ENCODE measurements at places on chromosomes 11 and 22.
A peak's percentile ranks its signal among the peaks of the same experiment; 100 is the strongest.

DNA sequence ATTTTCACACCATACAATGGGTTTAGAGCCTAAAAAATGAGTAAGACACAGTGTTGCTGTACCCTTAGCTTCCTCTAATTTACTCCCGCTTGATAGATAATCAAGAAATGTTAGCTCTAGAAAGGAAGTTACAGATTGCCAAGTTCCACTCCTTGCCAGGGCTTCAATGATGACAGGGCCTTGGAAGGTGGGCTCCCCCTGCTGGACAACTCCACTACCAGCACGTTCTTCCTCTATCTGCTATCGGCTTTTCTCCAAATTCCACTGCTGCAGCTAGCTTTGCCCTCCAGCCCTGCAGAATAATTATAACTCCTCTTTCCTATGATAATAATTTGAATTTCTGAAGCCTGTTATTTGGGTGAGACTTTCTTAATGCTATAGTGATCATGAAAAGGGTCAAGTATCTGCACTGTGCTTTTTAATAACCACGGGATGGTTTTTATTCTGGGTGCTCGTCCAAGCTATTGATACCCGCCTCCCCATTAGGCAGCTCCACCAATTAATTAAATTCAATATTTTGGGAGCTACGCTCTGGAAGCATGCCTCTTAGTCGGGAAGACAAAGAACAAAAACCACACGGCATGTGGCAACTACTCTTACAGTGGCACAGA is 9.0 kb downstream of the SYN3 start:
- peak; percentile 2 for DNase-seq

DNA sequence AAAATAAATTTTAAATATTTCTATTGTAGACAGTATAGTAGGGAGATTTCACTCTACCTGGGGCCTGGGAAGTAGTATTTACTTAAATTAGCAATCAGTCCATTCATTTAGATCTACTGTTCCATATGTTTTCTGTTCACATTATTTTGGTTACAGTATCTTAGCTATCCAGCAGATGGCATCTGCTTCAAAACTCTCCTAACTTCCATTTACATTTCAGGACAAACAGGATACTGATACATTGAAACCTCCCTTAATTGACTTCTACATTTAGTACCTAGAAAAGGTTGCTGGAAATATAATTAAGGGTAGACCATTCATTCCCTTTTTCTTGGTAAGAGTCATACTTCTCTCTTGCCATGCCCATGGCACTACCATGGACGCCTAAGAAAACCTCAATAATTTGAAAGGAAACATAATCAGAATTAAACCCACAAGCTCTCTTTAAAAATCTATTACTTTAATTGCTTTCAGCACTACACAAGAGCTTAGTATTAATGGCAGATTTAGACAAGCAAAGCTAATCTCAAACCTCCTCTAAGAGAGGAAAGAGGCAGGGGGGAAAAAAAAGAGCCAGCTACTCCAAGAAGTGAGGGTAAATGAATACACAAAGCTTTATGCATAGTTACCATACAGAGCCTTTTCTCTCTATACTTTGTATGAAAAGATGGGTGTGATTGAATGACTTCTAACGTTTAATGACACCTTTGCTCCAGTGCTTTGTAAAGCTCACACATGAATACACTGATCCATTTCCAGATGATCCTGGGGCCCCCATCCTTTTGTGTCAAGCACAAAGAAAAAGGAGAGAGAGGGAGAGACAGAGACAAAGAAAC is 131.2 kb upstream of the MTMR2 start:
- no peak for DNase-seq

GRCh38 chr11:827146-827896 is 398 bp upstream of the CRACR2B start:
- no peak for DNase-seq

GRCh38 chr11:43788421-43788820 is 92.2 kb upstream of the ALKBH3 start:
- no peak for DNase-seq

DNA sequence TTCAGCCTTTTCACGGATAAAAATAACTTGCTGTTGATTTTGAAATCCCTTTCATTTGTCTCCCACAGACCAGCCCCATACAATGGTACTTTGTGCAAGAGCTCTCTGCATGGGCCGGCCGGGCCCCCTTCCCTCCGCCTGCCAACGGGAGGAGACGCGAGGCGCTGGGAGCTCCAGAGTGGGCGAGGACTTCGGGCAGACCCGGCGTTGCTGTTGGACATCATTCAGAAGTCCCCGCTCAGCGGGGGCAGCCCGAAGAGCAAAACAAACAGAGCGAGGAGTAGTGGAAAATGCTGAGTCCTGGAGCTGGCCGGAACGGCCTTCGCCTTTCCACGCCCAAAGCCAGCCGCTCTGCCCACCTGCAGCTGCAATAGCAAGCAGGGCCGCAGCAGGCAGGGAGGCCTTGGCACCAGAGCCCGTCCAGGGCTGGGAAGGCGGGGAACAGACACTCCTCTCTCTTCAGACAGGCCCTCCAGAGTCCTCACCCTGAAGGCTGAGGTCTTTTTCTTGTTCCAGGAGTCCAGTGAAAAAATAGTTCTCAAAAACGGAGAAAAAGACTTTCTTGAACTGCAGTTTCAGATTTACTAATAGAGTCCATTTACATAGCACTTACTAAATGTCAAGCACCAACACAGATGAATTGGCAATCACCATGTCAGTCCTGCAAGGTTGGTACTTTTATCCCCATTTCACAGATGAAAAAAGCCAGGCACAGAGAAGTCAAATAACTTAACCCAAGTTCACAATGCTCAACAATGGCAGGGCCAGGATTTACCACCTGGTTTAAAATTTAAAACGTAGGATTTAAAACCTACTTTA is 135.5 kb downstream of the ETS1 start:
- DNase-seq: no peak

DNA sequence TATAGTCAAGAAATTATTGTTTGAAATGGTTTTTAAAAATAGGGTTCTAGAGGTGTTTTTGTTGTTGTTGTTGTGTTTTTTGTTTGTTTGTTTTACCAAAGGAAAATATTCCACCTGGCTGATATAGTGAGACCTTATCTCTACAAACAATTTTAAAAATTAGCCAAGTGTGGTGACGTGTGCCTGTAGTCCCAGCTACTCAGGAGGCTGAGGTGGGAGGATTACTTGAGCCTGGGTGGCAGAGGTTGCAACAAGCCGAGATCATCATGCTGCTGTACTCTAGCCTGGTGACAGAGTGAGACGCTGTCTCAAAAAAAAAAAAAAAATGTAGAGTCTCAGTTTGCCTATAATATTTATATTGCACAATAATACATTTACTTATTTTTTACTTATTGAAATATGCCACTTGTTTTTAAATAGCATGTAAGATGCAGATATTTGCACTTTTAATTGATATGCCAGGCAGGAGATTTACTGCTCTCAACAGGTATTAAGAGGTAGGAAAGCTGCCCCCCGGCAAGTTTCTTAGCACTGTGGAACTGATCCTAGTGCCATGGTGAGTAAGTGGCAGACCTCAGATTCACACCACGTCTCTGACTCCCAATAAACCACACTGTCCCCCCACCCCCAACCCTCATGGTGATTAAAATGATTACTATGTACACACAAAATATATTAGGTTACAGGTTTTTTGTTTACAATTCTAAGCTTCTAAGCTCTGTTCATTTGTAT is 157.4 kb downstream of the TEAD1 start:
- DNase-seq: no peak

DNA sequence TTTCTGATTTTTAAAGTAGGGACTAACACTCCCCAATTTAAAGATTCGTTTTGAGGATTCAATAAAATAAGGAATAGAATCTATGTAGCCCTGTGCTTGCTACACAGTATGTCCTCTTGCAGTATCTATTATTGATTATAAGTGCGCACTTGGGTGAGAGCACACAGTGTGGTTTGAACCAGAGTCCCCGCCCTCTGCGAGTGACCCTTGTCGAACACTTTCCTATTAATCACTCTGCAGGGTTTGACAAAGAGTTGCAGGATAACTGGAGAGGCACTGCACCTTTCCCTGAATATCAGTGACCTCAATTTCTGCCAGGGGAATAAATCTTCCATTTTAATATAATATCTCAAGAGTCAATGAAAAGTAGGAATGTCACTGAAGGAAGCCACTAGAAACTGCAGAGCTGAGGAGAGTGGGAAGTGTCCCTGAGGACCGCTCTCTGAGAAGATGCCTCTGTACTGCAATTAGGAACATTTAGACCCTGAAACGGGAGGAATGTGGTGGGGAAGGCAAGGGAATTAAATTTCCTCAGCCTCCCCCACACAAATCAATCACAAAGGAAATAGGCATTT is 182.2 kb downstream of the MAML2 start:
- DNase-seq: no peak

DNA sequence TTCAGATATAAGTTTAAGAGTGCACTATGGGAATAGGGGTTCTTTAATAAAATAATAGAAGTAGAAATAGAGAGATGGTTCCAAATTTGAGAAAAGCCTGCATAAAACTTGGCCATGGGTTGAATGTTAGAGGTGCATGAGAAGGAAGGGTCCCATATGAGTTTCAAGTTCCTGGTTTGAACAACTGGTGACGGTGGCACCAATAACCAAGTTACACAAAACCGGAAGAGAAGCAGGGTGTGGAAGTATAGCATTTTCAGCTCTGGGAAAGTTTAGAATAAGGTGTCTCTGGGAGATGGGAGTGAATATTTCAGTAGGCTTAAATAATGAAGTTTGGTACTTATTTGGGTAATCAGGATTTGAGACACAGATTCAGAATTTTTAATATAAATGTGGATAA is 2.4 kb downstream of the CASP1 start:
- no peak for DNase-seq

DNA sequence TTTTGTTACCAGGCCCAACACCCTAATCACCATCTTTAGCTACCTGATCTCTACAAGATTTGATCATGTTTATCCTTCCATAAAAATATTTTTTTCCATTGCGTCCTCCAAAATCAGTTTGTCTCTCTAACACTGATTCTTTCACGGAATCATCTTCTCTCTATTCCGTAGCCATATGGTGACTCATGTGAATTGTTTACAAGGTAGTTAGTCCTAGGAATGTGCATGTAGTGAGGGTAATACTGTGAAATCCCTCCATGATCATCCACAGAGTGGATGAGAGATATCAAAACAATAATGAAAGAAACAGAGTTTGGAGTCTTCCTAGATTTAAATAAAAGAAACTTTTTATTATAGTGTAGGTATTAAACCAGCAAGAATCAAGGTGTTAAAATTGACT is 230.2 kb downstream of the METTL15 start:
- no peak for DNase-seq

GRCh38 chr22:46618667-46619066 is 1.5 kb upstream of the GRAMD4 start:
- no peak for DNase-seq

- no peak for DNase-seq
Observed at GRCh38 chr11:6377902-6378639, 12.2 kb upstream of the SMPD1 start.

- DNase-seq: no peak
Observed at GRCh38 chr11:123461164-123461563, 31.1 kb downstream of the GRAMD1B start.

GRCh38 chr11:12172493-12173013 is 62.2 kb downstream of the MICAL2 start:
- no peak for DNase-seq

GRCh38 chr11:23778971-23779370 is 717.9 kb upstream of the LUZP2 start:
- DNase-seq: no peak

GRCh38 chr11:95070471-95070870 is 3.8 kb downstream of the SRSF8 start:
- DNase-seq: no peak

- no peak for DNase-seq
Observed at GRCh38 chr22:28728002-28728401, 13.6 kb downstream of the CHEK2 start.

DNA sequence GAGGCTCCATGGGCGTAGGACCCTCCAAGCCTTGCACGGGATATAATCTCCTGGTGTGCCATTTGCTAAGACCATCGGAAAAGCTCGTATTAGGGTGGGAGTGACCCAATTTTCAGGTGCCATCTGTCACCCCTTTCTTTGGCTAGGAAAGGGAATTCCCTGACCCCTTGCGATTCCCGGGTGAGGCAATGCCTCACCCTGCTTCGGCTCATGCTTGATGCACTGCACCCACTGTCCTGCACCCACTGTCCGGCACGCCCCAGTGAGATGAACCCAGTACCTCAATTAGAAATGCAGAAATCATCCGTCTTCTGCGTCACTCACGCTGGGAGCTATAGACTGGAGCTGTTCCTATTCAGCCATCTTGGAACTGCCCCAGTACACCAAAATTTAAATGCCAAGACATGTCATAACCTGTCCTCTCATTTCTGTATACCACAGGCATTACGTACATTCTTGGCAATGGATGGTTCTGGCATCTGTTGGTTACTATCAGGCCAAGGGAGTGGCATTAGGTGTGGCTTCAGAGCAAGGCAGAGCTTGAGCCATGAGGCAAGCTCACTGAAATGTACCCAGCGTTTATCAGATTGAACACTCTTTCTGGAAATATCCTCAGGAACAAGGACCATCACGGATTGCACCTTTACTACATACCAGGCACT is 95.4 kb upstream of the GALNT18 start:
- DNase-seq: no peak

DNA sequence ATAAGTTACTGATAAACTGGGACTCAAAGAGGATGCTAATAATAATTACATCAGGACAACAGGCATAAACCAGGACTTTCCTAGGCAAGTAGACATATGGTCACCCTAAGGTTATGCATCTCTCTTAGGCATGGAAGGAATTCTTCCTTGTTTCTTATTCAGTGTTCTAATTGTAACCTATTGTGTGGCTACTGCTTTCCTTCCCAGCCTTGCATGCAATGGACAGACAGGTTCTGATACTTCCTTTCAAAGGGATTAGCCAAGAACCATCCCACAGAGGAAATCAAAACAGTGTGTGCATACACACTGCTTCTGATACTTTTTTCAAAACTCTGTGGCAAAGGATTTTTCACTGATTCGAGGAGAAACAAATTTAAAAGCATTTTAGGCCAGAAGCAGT is 48.3 kb downstream of the RRAS2 start:
- DNase-seq: no peak

GRCh38 chr11:74011360-74012073 is 2.6 kb upstream of the UCP3 start:
- DNase-seq: no peak

DNA sequence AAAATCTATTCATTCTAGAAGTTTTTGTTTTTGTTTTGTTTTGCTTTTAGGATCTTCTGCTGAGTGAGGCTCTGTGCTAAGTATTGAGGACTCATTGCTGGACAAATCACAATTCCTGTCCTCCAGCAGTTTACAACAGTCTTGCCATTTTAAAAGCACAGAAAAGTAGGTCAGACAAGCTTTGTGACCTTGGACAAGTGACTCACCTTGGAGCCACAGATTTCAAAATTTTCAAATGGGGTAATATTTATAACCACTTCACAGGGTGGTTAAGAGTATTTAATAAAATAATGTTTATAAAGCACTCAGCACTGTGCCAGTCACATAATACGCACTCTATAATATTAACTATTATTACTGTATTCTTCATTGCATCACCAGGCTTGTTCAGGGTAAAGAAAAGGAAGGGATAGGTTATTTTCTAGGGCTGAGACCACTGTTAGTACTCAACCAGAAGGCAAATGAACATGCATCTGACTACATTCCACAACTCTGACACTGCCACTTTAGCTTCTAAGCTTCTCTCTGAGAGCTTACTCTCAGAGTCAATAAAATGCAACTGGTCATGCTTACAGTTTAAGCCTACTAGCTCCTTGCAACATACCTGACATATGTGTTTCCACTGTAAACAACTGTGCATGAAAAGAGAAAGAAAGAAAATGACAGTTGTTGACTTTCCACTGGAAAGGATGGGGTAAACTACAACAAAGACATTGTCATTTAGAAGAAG is 63.2 kb upstream of the FIBIN start:
- DNase-seq: no peak

GRCh38 chr11:22472306-22472705 is 134.1 kb downstream of the SLC17A6 start:
- DNase-seq: no peak
